Mesendoderm (in vitro differentiated cells): ENCODE measurements at places on chromosomes 7 and 10.
A peak's percentile ranks its signal among the peaks of the same experiment; 100 is the strongest.

- DNase-seq: no peak
These were observed 154.9 kb downstream of the GLI3 start for GRCh38 chr7:42082144-42082543.

- DNase-seq: no peak
These were observed 114.5 kb downstream of the NKX6-2 start for GRCh38 chr10:132671228-132672154.

DNA sequence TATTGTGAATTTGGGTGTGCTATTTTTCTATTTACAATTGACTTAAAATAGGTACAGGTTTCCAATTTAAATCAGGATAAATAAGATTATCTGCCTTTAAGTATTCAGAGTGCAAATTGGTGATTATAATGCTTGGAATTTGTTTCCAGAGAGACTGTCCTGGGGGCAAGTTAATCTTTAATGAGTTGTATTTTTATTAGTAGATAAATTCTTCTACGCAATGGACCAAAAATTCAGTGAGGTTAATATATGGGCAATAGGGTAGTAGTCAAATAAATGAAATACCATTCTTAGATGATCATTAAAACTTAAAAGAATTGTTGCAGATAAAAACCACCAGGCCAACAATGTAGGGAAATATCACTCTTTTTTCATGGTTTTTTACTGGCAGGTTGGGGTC, 3.4 kb downstream of the BICC1 start:
- DNase-seq: no peak

DNA sequence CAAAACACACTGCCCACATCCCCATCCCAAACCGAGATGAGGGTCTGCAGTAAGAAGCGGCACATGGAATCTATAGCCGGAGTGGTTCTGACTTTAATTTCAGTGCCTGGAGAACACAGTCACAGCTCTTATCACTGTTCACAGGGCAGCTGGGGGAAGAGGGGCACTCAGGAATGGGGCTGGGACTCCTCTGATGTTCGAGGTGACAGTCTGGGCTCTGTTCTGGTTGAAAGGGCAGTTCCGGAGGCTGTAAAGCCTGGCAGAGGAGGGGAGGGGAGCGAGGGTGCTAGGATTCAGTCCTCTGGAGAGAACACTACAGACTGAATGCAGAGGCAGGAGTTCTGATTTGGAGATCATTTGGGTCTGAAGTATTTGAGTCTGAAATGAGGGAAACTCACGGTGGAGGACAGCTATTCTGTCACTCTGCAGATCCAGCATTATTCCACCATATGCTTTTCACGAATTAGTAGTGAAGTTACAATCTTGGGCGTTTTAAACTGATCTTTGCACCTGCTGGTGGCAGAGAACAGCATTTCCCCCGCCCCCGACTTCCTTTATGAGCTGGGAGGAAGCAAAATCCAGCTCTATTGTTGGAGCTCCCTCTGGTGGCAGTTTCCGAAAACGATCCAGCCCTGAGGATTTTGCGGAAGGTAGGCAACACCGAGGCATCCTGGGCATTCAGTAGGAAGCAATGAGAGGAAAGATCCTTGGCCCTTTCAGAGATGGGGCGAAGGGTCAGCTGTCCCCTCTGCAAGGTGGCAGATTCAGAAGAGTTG, 22.7 kb upstream of the KCNK18 start:
- DNase-seq: peak; percentile 91

- peak; percentile 4 for DNase-seq
These were observed 220.0 kb downstream of the KIF20B start for GRCh38 chr10:89921403-89921802.

DNA sequence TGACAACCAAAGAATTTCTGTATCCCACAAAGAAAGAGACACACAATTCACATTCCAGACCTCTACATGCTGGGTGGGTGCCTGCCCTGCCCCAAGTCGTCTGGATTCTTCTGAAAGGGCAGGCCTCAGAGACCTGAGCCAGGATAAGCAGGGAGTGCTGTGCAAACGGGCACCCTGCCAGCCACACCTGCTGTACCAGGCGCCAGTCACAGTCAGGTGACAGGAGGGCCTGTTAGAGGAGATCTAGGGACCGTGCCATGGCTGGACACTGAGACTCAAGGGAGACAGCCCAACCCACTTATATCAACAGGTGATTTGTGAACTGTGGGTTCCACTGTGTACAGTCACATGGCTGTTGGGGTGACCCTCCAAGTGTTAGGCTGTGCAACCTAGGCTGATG, 103.1 kb upstream of the AFAP1L2 start:
- no peak for DNase-seq

DNA sequence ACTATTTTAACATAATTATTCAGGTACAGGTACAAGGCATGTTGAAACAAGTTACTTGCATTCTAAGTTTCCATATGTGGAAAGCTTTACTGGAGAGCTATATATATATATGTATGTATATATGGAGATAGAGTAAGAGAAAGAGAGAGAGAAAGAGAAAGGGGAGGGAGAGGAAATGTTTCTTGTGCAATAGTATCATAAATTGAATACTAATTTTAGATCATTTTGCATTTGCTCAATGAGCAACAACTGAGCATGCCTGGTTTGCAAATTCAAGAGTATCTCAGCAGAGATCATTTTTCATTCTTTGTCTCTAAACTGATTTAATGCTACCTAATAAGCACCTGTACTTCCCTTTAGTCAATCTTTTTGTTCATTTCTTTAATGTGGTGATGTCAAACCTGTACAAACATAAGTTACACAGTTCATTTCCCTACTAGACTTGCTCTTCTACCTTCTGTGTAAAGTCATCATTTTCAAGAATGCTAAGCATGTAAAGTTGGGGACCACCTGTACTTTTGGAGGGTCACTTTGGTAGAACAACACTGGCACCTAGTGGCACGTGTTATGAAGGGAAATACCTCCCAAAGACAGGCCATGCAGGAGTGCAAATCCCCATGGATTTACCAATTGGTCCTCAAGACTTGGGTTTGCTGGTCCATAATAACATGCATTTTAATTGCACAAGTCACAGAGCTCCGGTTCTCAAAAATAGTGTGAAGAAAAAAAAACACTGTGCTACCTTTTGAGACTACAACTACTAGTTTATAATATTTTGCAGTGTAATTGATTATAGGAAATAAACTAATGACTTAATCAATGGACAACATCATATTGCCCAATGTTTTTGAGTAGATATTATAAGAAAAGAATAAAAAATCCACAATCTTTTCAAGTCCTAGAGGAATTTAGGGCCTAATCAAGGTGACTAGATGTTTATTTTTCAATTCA, 431.2 kb upstream of the IGFBP3 start:
- DNase-seq: peak; percentile 81

- DNase-seq: peak; percentile 42
These were observed 61.3 kb upstream of the CAV2 start for GRCh38 chr7:116438267-116438666.

- DNase-seq: no peak
These were observed 50.6 kb downstream of the PRKG1 start for GRCh38 chr10:51124852-51125251.

- DNase-seq: no peak
These were observed 27.9 kb downstream of the EGFR start for GRCh38 chr7:55046582-55047342.

DNA sequence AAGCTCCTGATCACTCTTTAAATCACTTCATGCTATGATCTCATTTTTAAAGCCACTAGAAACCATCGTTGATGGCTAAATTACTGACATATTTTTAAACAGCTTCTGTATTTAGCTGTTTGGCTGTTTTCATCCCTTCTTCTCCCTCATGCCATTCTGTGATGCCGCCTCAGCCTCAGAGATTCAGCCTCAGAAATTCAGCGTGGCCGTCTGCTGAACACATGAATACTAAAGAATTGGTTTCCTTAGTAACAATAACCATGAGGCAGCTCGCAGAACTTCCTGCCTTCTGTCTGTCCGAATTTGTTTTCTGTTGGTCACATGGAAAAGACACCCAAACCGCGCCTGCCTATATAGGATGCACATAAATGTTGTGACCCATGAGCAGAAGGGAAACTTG, 31.0 kb upstream of the FZD1 start:
- DNase-seq: no peak

DNA sequence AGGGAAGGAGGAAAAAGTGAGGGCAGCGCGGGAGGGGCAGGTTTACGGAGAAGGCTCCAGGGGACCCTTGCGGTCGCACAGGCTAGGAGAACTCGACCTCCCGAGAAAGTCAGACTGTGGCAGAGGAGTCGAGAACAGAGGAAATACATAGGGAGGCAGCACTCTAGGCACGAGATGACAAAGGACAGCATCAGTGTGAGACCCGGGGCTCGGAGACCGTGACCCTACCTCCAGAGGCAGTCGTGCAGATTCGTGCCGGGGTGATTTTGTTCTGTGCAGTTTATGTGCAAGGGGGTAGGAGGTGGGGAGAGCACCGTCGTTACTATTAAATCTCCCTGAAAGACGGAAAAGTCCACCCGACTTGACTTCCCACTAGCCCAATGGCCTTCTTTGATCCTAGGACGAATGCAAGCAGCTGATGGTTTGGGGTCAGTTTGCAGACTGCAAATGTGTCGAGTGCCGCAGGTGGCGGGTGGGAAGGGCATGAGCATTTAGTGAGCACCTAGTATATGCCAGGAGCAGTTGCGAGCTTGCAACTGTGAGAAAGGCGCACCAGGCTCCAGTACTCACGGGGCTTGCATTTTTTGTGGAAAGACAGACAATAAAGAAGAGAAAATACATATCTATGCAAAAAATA, 674 bp upstream of the OSBPL3 start:
- peak; percentile 64 for DNase-seq
